ENCODE measurements at places on chromosomes 7 and 10. TPM values are rescaled to one million over a fixed set of nuclear protein-coding genes. Genes with fewer than 3 reads are reported as not detected.
A peak's percentile ranks its signal among the peaks of the same experiment; 100 is the strongest.

The PDE1C gene
- total RNA-seq, result 5.4 TPM

The CPA2 gene
- 0.80 TPM for total RNA-seq

The GAD2 gene
- not detected for total RNA-seq

The TLL2 gene
- total RNA-seq, result 0.46 TPM

The ESYT2 gene
- 76.5 TPM for total RNA-seq

The MOGAT3 gene
- total RNA-seq, result not detected

The LIPJ gene
- total RNA-seq, result 0.20 TPM

The RGS10 gene
- 15.4 TPM for total RNA-seq

The PRSS37 gene
- not detected for total RNA-seq

The GTF2IRD1 gene
- total RNA-seq, result 16.0 TPM

The CYP2C9 gene
- total RNA-seq, result not detected

The SPDYE2 gene
- 0.20 TPM for total RNA-seq

The VPS41 gene
- total RNA-seq, result 32.1 TPM

DNA sequence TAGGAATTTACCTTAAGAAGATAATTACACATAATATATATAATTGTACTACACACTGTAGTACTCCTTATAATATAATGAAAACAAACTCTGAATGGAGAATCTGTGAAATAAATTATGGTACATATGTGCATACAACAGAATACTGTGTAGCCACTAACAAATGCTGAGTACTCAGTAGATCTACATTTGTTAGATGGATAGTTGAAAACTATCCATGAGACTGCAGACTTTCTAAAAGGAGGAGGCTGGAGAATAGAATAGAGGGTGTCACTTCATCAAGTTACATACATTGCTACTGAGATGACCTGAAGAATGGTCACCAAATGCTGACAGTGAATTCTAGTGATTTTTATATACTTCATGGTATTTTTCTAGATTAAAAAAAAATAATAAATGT is 68.7 kb upstream of the OGDHL start:
- no peak overlapping the region for H3K4me3 ChIP-seq
- no peaks in the 10 kb centered on the region for H3K36me3 ChIP-seq
- H3K4me1 ChIP-seq, result peaks cover 1% of the 10 kb centered on the region
- DNase-seq, result no peak
- H3K27me3 ChIP-seq, result no peaks in the 10 kb centered on the region

- no peak overlapping the region for H3K4me3 ChIP-seq
- no peaks in the 10 kb centered on the region for H3K4me1 ChIP-seq
- no peaks in the 10 kb centered on the region for H3K27me3 ChIP-seq
- H3K27ac ChIP-seq, result no peak overlapping the region
- DNase-seq, result no peak
Measured at GRCh38 chr7:141238596-141239243, 164.9 kb downstream of the TMEM178B start.

DNA sequence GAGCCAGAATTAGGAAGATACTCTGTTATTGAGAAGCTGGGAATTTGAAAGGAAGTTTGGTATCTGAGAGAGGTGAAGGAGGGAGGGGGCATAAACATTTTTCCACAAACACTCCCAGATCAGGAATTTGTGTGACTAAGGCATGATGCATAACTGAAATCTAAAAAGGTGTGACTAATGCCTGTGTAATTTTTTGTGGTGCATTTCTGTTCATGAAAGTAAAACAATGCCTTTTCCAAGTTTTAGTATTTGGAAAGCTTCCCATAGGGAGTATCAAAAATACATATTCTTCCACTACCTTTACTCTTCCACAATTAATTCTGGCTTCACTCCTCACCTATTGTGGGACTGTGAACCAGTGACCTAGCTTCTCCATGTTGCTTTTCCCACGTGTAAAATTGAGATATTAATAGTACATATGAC is 56.4 kb upstream of the CAV2 start:
- no peak overlapping the region for H3K27ac ChIP-seq
- no peak overlapping the region for H3K4me3 ChIP-seq
- no peaks in the 10 kb centered on the region for H3K36me3 ChIP-seq
- H3K4me1 ChIP-seq, result peaks cover 2% of the 10 kb centered on the region

- no peak overlapping the region for H3K4me3 ChIP-seq
- no peaks in the 10 kb centered on the region for H3K36me3 ChIP-seq
- H3K4me1 ChIP-seq, result no peaks in the 10 kb centered on the region
- H3K27me3 ChIP-seq, result no peaks in the 10 kb centered on the region
- DNase-seq, result no peak
Measured at GRCh38 chr10:9357471-9357870, 1303.0 kb downstream of the GATA3 start.

GRCh38 chr7:151873402-151873965 is 3.4 kb downstream of the PRKAG2 start:
- H3K27me3 ChIP-seq, result no peaks in the 10 kb centered on the region
- no peaks in the 10 kb centered on the region for H3K36me3 ChIP-seq
- no peak overlapping the region for H3K27ac ChIP-seq
- peaks cover 24% of the 10 kb centered on the region for H3K4me1 ChIP-seq
- peak; percentile 45 for DNase-seq
- H3K4me3 ChIP-seq, result no peak overlapping the region

- DNase-seq, result no peak
- H3K27me3 ChIP-seq, result no peaks in the 10 kb centered on the region
- H3K27ac ChIP-seq, result no peak overlapping the region
- H3K36me3 ChIP-seq, result no peaks in the 10 kb centered on the region
- H3K4me3 ChIP-seq, result no peak overlapping the region
Measured at GRCh38 chr10:102962267-102962666, 44.2 kb downstream of the CNNM2 start.

DNA sequence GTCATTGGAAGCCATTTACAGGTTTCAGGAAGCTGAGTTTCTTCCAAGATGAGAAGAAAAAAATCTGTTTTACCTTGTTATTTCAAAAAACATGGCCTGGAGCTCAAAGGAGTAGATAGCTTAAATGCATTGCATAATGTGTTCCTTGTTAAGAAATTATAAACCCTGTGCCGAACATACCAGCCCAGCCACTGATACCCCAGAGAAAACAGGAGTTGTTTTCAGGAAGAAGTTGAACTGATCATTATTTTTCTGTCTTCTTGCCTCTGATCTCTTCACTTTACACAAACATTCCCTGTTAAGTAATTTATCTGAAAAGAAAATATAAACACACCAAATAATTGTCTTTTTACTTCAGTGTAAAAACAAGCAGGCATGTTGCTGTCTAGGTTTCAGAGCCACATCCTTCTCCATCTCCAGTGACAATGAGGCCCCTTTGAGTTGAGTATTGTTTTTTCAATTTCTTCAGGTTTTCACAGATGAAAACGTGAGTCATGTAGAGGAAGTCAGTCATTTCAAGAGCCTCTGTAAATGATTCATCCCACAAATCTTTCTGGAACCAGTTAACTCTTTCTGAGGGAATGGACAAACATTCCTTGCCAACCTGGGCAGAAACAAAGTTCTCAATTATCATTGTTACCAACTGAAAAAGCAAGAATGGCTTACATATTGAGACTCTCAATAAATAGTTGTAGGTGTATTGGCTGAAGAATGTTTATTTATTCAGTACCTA is 244.2 kb downstream of the IPMK start:
- DNase-seq, result no peak
- no peaks in the 10 kb centered on the region for H3K27me3 ChIP-seq
- H3K4me1 ChIP-seq, result no peaks in the 10 kb centered on the region
- no peak overlapping the region for H3K27ac ChIP-seq
- no peaks in the 10 kb centered on the region for H3K36me3 ChIP-seq

GRCh38 chr7:33157781-33158180 is 28.4 kb downstream of the BBS9 start:
- H3K36me3 ChIP-seq, result no peaks in the 10 kb centered on the region
- H3K4me3 ChIP-seq, result no peak overlapping the region
- no peak for DNase-seq
- H3K4me1 ChIP-seq, result no peaks in the 10 kb centered on the region
- H3K27ac ChIP-seq, result no peak overlapping the region
- no peaks in the 10 kb centered on the region for H3K27me3 ChIP-seq

- no peaks in the 10 kb centered on the region for H3K36me3 ChIP-seq
- DNase-seq, result no peak
- H3K27ac ChIP-seq, result peak overlapping the region; percentile 28
Measured at GRCh38 chr10:71971769-71972555, 7.8 kb downstream of the CHST3 start.

GRCh38 chr10:85606401-85606800 is 760.2 kb downstream of the GRID1 start:
- no peaks in the 10 kb centered on the region for H3K36me3 ChIP-seq
- DNase-seq, result no peak
- no peak overlapping the region for H3K4me3 ChIP-seq
- no peak overlapping the region for H3K27ac ChIP-seq

GRCh38 chr10:30127120-30127541 is 67.7 kb upstream of the JCAD start:
- no peak overlapping the region for H3K27ac ChIP-seq
- H3K4me3 ChIP-seq, result no peak overlapping the region
- no peaks in the 10 kb centered on the region for H3K4me1 ChIP-seq

- H3K27ac ChIP-seq, result no peak overlapping the region
- no peaks in the 10 kb centered on the region for H3K36me3 ChIP-seq
- no peak overlapping the region for H3K4me3 ChIP-seq
- no peaks in the 10 kb centered on the region for H3K27me3 ChIP-seq
Measured at GRCh38 chr10:89241486-89242344, 9.9 kb downstream of the LIPA start.

DNA sequence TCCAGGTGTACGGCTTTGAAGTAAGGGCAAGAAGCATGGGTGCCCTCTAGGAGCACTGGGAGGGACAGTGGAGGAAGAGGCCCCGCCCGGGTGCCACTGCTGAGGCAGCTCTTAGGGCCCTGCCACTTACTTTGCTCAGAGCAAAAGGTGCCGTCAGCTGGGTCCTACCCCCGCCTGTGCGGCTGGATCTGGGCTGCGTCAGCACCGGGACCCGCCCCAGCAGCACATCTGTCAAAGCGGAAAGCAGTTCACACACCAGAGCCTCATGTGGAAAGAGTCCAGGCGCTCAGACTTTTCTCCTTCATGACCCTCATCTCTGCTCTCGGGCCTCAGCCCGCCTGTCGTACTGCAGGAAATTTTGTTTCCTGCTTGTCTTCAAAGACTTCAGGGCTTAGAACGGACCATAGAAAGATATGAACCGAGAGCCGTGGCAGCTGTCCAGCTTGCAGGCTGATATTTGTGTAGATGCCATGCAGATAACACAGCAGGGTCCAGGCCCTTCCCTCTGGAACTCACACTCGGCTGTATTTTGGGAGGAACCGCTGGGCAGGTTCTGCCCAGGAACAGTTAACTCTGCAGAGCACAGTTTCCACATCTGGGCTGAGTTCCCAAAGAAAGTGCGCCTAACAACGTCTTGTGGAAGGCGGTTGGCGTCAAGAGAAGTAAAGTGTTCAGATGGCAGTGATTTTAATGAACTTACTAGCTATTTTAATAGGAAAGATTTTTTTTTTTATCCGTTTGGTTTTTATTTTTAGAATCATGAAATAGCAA is 44.3 kb upstream of the PRKAR1B start:
- H3K27me3 ChIP-seq, result no peaks in the 10 kb centered on the region
- H3K4me3 ChIP-seq, result no peak overlapping the region
- no peaks in the 10 kb centered on the region for H3K36me3 ChIP-seq

DNA sequence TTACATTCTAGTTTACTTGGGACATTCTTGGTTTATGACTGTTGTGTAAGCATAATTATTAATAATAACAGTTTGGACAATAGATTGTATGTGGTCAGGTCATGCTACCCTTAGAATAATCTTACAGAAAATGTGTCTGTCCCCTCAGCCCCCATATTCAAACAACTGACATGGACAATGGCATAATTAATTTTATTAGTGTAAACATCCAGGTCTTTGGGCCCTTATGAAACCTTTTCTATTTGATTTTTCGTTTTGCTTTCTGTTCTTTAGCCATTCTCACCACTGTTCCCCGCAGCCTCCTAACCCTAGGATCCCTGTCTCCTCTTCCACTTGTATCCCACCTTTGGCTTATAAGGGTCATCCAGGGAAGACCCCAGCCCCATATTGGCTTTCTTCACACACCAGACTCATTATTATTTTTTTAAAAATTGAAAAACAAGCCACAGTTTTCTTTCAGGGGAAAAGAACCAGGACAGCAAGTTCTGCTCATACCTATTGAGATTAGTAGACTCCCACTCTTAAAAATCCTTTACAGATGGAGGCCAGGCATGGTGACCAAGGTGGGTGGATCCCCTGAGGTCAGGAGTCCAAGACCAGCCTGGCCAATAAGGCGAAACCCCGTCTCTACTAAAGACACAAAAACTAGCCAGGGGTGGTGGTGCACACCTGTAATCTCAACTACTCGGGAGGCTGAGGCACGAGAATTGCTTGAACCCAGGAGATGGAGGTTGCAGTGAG is 11.5 kb downstream of the VIM start:
- no peaks in the 10 kb centered on the region for H3K27me3 ChIP-seq
- H3K27ac ChIP-seq, result no peak overlapping the region
- no peak for DNase-seq
- H3K4me1 ChIP-seq, result peaks cover 6% of the 10 kb centered on the region

DNA sequence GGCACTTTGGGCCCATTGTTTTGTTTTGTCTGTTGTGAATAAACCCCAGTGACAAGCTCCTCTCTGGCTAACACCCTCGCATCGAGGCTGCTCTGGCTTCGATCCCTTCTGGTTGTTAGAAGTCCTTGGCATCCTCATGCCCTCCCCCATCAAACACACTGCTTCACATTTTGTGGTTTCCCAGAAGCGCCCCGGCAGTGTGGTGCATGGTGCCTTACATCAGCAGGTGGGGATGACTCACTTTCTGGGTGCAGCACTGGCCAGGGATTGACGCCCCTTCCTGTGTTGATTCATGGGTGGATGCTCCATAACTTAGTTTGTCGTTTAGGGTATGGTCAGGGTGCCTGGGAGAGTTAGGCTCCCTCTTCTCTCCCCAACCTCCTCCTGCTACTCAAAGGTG is 51.4 kb downstream of the PLPP4 start:
- no peak overlapping the region for H3K27ac ChIP-seq
- no peak for DNase-seq
- H3K4me1 ChIP-seq, result no peaks in the 10 kb centered on the region
- H3K4me3 ChIP-seq, result no peak overlapping the region
